ENCODE measurements at places on chromosomes 1 and 21. TPM values are rescaled to one million over a fixed set of nuclear protein-coding genes. Genes with fewer than 3 reads are reported as not detected.

- DNase-seq, result no peak
Observed at GRCh38 chr1:230938924-230939368, 39.7 kb downstream of the TTC13 start.

GRCh38 chr1:226696547-226696946 lies 42.5 kb downstream of the ITPKB start:
- no peak for DNase-seq

- no peak for DNase-seq
Observed at GRCh38 chr1:30753660-30754123, 3.9 kb downstream of the LAPTM5 start.

DNA sequence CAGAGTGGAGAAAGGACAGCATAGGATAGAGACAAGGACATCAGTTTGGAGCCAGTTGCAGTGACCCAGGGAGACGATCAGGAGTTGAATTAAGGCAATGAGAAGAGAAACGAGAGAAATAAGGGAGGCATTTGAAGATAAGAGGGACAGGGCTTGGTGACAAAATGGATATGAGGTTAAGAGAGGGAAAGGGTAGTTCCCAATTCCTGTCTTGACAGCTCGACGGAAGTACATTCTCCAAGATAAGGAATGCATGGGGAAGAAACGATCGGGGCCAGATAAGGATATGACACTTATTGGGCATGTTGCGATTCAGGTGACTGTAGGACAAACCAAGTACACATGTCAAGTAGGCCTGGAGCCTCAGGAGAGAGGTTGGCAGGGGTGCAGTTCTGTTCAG lies 18.7 kb upstream of the KCNN3 start:
- DNase-seq, result no peak

- peak; percentile 0 for DNase-seq
Observed at GRCh38 chr21:45539046-45539795, 3.0 kb downstream of the SLC19A1 start.

GRCh38 chr1:197553281-197553680 lies 222.0 kb downstream of the DENND1B start:
- no peak for DNase-seq

DNA sequence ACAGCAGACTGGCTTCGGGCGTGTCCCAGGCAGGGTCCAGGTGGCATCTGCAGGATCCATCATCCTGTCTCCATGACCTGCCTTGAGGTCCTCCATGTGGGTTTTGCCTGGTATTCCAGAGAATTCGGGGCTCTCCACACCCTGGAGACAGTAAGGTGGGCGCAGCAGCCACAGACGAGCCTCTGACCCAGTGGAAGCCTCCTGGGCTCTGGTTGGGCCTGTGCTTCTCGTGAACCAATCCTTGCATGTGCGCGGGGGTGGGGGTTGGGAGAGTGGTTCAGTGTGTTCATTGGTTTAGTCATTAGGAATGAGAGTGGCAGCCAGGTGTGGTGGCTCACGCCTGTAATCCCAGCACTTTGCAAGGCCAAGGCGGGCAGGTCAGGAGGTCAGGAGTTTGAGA lies 32.1 kb upstream of the TNFRSF1B start:
- no peak for DNase-seq

DNA sequence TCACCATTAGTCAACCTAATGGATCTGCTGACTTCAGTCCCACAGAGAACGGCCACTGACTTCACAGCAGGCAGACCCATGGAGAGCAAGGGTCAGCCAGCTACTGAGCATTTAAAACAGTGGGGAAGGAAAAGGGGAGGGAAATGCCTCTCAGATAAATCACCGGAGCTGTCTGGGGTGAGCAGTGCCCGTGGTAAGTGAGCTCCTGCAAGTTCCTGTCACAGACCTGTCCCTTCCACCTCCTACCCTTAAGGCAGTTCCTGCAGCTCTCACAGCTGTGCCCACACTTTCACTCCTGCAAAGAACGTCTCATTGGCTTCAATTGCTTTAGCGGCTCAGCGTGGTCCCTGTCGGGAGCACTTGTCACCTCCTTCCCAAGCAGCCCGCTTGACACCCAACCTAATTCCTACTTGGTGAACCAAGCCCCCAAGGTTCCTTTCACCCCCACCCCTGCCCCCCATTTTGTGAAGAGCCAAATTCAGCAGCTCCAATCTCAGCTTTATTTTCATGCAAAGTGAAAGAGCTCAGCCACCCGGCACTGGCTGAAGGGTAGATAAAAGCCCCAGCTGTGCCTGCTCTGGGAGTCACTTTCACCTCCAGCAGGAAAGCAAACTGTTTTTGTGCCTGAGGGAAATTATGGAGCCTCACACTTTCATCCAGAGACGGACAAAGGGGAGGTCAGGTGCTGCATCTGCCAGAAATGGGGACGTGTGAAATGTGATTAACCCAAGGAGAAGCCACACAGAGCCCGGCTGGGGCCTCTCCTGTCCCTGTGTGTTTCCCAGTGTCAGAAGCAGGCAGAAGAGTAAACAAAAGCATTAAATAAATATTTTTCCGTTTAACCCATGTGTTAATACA lies 306.2 kb downstream of the TTLL7 start:
- DNase-seq, result peak; percentile 32

GRCh38 chr1:188363943-188364342 lies 1535.2 kb downstream of the PLA2G4A start:
- DNase-seq, result no peak

DNA sequence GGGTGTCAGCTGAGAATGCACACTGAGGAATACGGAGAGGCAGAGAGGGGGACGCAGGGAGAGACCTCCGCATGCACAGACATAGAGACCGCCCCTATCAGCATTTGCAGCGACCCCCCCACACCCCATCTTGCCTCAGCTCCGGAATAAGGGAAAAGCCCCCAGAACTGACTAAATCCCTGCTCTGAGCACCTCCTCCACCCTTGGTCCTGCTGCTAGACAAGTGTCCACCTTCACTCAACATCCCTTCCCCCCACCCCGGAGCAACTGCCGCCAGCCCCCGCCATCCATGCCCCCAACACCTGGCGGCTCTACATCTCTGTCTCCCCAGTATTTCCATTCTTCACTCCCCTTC lies 769 bp downstream of the SV2A start:
- DNase-seq, result no peak

- DNase-seq, result no peak
Observed at GRCh38 chr1:89881415-89882058, 60.7 kb downstream of the LRRC8D start.

DNA sequence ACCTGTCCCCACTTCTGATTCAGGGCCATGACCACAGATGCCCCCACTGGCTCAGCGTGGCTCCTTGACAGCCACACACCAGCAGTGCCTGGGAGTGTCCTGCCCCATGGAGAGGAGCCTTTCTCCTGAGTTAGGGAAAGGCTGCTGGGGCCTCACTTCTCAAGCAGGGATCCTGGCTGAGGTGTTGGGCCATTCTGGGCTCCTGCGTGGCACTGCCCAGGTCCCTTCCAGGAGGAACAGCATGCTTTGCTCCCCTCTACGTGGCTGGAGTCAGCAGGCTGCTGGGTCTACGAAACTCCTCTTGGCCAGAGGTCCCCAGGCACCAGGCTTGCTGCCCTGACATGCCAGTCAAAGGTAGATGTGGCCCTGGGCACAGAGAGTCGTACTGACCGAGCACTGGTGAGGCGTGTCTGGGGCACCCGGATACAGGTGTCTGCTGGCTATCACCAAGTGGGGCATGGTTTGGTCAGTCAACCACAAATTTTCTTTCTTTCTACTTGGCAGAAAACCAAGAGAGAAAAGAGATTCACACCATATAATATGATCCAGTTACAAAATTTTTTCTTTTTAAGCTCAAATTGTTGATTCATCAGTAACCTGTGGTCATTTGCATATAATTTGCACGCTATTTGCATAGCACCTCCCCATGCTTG lies 4.1 kb downstream of the ADORA1 start:
- DNase-seq, result no peak

DNA sequence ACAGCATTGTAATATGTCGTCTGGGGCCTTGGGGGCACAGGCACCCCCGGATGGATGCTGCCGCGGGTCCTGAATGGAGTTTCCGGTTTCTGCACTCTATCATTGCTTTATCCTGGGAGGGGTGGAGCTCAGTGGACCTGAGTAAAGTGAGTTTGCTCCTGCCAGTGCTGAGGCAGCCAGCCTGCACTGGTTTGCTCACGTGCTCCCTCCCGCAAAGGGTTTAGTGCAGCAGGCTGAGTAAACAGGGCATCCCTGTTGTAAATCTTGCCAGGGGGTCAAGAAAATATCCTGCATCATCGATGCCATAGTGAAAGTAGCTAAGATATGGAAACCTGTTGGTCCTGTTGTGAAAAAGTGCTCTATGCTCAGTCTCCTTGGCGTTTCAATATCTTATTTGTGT lies 85.6 kb upstream of the BRINP3 start:
- DNase-seq, result no peak

- peak; percentile 78 for DNase-seq
Observed at GRCh38 chr1:205226868-205227583, 720 bp upstream of the TMCC2 start.

GRCh38 chr1:43358121-43358745 lies 548 bp upstream of the CDC20 start:
- peak; percentile 21 for DNase-seq

DNA sequence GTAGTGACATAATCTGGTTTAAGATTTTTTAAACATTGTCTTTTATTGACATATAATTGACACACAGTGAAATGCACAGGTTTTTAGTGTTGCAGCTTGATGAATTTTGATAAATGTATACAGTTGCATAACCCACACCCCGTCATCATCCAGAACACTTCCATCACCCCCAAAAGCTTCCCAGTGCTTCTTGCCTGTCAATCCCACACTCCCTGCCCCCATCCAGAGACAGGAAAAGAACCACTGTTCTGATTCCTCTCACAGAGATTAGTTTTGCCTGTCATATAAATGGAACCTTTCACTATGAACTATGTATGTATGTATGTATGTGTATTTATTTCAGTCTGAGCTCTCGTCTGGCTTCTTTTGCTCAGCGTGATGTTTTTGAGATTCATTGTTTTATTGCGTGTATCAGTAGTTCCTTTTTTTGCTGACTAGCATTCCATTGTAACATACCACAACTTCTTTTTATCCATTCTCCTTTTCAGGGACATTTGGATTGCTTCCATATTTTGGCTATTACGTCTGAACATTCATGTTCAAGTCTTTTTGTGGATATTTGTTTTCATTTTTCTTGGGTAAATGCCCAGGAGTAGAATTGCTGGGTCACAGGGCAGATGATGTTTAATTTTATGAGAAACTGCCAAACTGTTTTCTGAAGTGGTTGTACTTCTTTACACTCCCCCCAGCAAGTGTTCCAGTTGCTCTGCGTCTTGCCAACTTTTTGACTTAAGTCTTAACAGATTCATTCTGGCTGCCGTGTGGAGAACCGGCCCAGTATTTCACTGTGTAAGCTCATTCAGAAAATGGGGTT lies 8.7 kb downstream of the UBIAD1 start:
- DNase-seq, result peak; percentile 21

GRCh38 chr21:22650226-22650625 lies 1652.0 kb downstream of the NCAM2 start:
- DNase-seq, result no peak

GRCh38 chr1:160768295-160768657 lies 27.7 kb upstream of the LY9 start:
- peak; percentile 17 for DNase-seq

- no peak for DNase-seq
Observed at GRCh38 chr1:80305466-80305865, 1298.9 kb upstream of the ADGRL4 start.

- no peak for DNase-seq
Observed at GRCh38 chr1:31058012-31058411, 7.5 kb downstream of the PUM1 start.

DNA sequence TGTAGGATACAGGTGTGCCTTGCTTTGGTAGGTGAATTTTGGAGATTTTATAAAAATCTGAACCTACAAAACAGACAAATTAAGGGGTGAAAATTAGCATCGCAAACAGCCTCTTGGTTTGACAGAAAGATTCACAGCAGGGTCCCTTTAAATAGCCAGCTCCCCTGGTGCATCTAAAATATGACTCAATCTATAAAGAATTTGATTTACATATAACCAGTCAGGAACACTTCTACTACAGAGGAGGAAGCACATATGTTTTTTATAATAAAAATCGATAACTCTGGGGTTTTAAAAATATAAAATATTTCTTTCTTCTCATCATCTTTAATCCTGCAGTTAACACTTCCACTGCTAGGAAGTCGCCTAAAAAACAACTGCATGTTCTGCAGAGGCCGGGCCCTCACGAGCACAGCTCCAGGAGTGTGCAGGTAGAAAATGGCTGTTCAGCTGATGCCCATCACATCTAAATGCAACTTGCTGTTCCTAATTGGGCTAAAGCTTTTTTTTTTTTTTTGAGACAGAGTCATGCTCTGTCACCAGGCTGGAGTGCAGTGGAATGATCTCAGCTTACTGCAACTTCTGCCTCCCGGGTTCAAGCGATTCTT lies 203.4 kb downstream of the HS2ST1 start:
- DNase-seq, result no peak

GRCh38 chr21:31606081-31606874 lies 53.2 kb upstream of the SOD1 start:
- DNase-seq, result no peak

- no peak for DNase-seq
Observed at GRCh38 chr1:56864430-56864829, 9.8 kb downstream of the C8A start.

DNA sequence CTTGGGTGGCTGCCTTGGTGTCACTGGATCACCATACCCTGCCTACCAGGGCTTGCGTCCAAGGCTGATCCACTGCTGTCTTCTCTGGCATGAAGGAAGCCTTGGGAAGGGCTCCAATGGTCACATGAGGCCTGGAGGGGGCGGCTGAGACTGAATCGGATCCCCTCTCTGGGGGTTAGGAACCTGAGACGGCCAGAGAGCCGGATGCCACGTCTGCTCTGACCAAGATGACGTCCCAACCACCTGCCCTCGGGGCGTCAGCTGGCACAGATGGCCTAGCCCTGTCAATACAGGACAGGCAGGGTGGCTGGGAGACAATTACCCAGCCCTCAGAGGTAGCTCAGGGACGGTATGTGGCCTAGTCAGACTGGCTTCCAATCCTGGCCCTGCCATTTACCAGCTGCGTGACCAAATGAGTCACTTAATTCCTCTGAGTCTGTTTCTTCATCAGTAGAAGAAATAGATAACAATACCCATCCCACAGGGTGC lies 5.4 kb downstream of the TRIM62 start:
- no peak for DNase-seq

DNA sequence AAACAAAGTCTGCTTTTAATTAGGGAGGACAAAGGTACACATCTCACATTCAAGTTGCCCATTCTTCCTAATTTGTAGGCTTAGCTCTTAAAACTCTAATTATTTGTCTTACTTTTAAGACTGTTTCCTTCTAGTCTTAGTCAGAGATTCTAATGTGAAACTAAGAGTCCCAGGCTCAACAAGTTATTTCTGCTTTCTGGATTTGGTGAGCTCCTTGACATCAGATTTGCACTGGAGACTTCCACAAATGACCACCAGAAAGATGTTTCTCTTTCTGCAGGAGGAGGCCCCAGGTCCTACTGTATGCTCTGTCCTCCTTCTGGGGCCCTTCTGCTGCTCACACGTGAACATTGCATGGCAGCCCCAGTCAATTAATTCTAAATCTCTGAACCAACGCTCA lies 194.2 kb upstream of the JUN start:
- DNase-seq, result no peak

Gene SH2D2A
- total RNA-seq, result 2.5 TPM

Gene S100A16
- 62.7 TPM for total RNA-seq

Gene KRTAP11-1
- total RNA-seq, result not detected

Gene COL6A2
- 173 TPM for total RNA-seq

Gene SPRR5
- not detected for total RNA-seq

Gene USP16
- 45.0 TPM for total RNA-seq

Gene KCND3
- total RNA-seq, result 4.2 TPM

Gene RAB3GAP2
- total RNA-seq, result 42.4 TPM

Gene FLG2
- total RNA-seq, result not detected

Gene OLIG2
- not detected for total RNA-seq

Gene C1QTNF12
- not detected for total RNA-seq
